ENCODE measurements at places on chromosomes 6 and 20.

- DNase-seq = peak; percentile 23
Measured at GRCh38 chr6:135851442-135852271, at the start of gene PDE7B. Gene PDE7B (plus strand): TSS chr6:135851701.

DNA sequence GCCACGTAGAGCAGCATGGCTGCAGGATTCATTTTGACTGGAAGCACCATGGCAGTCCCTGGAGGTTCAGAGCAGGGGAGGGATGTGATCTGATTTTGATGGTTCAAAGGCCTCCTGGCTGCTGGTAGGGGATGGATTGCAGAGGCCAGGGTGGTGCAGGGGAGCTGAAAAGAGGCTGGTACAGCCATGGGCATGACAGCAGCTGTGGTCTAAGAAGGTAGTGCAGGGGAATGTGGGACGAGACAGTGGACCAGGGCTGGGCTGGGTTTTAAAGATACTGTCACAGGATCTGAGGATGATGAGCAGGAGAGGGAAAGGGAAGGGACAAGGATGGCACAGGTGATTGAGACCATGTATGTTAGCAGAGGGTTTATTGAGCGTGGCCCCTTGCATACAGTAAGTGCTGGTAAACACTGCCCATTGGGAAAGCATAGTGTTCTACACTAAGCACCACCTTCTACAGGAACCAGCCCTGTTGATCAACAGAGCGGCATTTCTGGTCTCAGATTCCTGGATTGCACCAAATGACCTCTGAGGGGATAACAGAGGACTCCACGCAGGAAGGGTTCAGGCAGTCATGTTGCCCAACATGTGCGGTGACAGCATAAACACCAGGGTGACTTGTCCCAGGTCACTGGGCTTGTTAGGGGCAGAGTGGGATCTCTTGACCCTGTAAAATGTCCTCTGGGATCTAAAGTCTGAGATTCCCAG is 14.5 kb upstream of the SIRPA start:
- DNase-seq = no peak

DNA sequence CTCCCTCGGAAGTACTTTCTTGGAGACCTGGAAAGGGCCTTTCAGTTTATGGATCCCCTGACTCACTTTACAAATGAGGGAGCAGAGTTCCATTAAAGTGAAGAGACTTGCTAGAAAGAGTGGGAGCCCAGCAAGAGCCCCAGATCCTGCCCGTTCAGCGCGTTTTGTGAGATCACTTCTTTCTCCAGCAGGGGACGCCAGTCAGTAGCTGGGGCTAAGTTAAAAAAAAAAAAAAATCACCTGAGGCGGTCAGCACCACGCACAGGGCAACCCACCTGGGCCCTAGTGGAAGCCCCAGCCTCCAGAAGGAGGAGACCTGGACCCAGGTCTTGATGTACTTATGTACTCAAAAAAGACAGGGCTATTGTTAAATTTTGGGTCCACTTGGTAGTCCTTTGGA is 274.5 kb upstream of the RNF24 start:
- no peak for DNase-seq

DNA sequence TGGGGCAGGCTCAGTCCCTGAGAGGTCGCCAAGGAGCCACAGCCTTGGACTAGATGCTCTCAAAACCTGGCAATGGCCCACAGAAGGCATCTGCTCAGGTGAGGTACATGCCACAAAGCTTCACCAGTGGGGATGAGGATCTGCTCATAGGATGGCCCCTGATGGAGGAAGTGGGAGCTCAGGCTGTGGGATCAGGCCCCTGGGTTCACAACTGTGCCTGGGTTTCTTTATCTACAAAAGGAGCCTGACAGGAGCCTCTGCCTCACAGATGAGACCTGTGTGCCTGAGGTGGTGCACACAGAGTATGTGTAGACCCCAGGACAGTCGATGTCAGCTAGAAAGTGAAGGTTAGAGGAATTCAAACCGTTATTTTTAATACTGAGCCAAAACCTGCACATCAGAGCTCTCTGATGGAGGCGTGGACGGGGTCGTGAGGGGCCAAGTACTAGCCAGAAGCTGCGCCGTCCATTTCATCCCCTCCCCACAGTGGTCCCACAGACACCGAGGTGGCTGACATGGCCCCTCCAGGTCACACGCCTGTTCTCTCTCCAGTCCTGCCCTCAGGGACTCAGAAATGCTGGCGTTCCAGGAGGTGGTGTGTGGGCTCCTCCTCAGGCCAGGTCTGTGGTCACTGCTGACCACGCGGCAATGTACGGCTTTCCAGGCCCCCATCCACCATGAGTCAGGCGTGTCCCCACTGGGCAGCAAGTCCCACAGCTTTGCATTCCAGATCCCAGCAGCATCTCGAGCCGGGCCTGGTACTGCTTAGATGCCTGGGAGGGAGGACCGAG is 33.3 kb downstream of the NTSR1 start:
- DNase-seq = no peak

- no peak for DNase-seq
Measured at GRCh38 chr20:64149809-64150560, 14.3 kb upstream of the MYT1 start.

DNA sequence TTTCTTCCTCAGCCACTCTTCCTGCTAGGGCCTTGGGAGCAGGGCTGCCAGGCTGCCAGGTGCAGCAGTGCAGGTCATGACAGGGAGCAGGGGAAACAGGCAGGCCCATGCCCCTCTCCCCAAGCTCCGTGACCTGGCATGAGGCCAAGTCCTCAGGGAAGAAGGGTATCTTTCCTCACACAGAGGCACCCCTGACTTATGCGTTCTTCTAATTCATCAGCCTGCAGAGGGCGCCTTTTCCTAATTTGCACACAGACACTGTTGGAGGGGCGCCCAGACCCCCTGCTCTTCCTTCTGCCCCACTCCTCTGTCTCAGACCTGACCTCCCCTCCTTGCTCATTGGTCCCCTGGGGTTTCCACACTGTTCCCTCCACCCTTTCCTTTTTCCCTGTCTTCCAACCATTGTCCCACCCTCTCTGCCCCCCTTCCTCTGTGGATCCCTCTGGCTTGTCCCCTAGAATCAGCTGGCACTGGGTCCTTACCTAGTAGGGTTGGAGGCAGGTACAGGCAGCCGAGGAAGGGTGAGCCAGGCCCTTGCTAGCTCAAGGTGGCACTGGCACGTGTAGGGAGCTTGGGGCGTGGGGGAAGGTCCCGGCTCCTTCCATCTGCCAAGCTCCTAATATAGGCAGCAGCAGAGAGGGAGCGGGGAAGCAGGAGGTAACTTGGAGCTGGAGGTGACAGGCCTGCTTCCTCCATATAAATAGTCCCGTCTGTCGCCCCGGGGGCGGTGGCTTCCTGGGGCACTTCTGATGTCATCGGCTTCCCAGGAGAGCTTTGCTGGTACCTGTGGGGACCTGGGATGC is 154.9 kb upstream of the MLN start:
- DNase-seq = no peak

DNA sequence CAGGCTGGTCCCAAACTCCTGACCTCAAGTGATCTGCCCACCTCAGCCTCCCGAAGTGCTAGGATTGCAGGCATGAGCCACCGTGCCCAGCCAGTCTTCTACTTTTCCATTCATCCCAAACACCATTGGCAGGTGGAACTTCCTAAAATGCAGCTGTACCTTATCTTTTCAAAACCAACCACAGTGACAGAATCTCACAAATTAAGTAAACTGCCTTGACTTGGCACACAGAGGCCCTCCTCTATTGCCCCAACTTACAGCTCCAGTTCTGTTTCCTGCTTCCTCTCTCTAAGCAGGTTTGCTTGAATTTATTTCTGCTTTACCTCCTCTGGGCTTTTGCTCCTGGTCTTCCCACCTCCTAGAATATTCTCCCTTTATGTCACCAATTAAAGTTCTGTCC is 7.6 kb downstream of the MYB start:
- DNase-seq = no peak

- no peak for DNase-seq
Measured at GRCh38 chr20:1346315-1346969, 17.5 kb upstream of the SDCBP2 start.

- no peak for DNase-seq
Measured at GRCh38 chr6:111810294-111811131, 62.7 kb downstream of the FYN start.

GRCh38 chr20:51985013-51985415 is 182.7 kb upstream of the SALL4 start:
- no peak for DNase-seq

GRCh38 chr6:158255989-158256601 is 56.2 kb upstream of the TULP4 start:
- DNase-seq = no peak

- no peak for DNase-seq
Measured at GRCh38 chr6:87636315-87636714, 46.4 kb downstream of the ORC3 start.

GRCh38 chr6:122717350-122717749 is 62.2 kb upstream of the FABP7 start:
- DNase-seq = no peak

- DNase-seq = no peak
Measured at GRCh38 chr6:16058201-16058928, 70.5 kb upstream of the MYLIP start.

- no peak for DNase-seq
Measured at GRCh38 chr6:96610019-96610418, 47.1 kb downstream of the FHL5 start.

GRCh38 chr20:41437836-41438235 is 71.2 kb upstream of the EMILIN3 start:
- DNase-seq = no peak

- DNase-seq = no peak
Measured at GRCh38 chr20:46494077-46494476, 19.3 kb downstream of the ZNF334 start.

DNA sequence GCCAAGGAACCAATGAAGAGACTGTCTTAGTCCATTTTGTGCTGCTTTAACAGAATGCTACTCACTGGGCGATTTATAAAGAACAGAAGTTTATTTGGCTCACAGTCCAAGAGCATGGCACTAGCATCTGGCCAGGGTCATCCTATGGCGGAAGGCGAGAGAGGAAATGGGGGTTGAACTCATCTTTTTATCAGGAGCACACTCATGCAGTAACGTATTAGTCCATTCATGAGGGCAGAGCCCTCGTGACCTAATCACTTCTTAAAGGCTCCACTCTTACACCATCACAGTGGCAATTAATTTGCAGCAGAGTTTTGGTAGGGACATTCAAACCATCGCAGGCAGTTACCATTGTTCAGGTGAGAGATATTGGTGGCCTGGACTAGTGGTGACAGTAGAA is 8.5 kb downstream of the ARFGEF2 start:
- no peak for DNase-seq

GRCh38 chr20:10621149-10621548 is 52.6 kb downstream of the JAG1 start:
- no peak for DNase-seq

DNA sequence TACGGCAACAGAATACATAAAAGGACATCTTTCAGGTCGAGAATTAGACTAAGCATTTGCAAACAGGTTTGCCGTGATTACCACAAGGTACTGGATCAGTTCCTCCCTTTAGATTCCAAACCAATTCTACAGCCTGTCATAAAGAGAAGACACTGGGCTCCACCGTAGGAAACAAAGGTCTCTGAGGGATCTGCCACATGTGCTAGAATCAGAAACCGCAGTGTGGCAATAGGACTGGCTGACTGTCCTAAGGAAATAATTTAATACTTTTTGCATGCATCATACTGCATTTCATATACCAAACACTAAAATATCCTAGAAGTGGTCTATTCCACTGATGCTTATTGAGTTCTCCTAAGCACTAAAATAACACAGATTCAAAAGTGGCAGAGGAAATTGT is 59.2 kb downstream of the POPDC3 start:
- DNase-seq = no peak

DNA sequence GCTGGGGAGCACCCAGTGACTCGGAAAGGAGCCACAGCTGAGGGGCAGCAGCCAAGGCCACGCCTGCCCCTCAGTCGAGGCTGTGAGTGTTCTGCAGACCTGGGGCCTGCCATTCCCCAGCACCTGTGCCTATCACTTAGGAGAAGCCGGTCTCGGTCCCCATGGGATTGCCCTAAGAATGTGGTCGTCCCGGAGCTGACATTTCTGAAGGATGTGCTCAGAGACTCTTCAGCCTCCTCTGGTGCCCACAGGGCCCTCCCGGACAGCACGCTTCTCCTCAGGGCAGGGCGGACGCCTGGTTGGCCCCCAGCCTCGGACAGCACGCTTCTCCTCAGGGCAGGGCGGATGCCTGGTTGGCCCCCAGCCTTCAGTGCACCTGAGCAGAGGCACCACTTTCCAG is 223.9 kb downstream of the ERMARD start:
- DNase-seq = no peak

- no peak for DNase-seq
Measured at GRCh38 chr6:143741480-143741879, 63.7 kb downstream of the PHACTR2 start.
